ENCODE measurements at places on chromosomes 7 and 10.

DNA sequence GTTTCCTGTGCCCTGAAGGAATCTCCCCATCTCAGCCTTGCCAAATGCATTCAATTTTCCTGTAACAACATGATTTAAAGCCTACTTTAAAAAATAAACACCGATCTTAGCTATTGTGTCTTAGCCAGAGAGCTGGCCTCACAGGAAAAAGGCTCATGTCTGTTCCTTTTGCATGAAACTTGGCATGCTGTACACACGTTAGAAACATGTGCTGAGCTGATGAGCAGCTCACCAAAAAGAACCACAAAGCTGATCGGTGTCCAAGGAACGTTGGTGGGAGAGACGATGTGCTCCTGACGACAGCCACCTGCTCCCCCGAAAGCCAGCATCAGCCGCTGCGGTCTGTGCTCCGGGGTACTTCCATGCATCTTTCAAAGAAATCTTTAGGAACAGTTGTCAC is 135.9 kb downstream of the ADARB2 start:
- DNase-seq, result no peak

- DNase-seq, result peak; percentile 9
Observed at GRCh38 chr7:131692131-131692960, 135.9 kb upstream of the PODXL start.

GRCh38 chr7:151448261-151449252 is 8.6 kb upstream of the CRYGN start:
- no peak for DNase-seq

DNA sequence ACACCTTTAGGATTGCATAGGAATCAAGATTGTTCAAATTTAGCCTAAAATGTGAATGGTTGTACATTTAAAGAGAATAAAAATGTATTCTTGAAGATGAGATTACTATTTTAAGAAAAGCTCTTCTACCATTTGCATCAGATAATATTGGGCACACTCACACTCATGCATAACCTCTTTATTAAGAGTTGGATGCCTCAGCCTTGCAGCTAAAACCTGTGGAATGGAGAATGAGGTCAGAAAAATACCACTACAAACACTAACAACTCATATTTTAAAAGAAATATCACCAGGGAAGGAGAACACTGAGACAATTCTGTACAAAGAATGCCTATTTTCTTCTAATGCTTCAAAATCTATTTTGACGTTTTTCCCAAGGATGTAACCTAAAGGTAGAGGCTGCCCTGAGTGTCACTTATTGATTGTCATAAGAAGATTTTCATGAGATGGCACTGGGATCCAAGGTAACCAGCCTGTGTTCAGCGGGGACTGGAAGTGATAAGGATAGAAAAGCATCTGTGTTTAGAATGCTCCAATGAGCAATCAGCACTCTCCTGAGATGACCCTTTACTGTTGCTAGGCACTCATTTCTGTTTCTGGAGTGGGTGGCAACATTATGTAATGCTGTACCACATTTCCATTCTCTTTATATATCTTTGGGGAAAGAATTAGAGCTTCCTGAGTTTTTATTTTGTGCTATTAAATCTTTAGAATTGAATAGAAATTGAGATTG is 26.6 kb downstream of the REEP3 start:
- no peak for DNase-seq

DNA sequence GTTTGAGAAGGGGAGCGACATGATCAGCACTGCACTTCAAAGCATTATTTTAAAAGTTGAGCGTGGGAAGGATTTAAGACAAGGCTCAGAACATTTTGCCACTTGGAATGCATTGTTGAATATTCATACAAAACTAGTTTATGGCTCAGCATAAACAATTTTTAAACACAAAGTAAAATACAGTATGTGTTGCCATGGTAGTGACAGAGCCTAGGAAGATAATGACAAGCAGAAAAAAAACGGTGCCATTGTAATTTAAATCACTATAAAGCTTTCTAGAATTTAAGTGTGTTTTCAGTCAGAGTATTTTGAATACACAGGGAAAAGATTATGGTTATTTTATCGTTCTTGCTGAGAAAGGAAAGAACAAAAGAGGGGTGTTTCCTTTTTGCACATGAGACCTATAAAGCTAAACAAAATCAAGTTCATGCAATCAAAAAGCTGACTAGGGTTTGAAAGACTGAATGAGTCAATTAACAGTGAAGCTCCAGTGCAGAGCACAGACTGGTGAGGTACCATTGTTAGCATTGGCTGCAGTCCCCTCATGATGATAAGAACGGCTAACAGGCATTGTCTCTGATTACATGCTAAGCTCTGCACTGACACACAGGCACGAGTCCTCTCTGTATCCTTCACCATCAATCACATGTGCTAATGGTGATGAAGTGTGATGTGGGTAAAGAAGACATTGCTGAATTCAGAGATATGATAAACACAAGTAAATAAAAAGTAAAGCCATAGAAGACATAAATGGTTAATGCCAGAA is 181.9 kb upstream of the VSTM2A start:
- DNase-seq, result no peak

Measured in stromal cell of bone marrow (primary cell).